Urinary bladder (tissue), 4 donors: ENCODE measurements at places on chromosomes 3 and 15. TPM values are rescaled to one million over a fixed set of nuclear protein-coding genes. Genes with fewer than 3 reads are reported as not detected.

DNA sequence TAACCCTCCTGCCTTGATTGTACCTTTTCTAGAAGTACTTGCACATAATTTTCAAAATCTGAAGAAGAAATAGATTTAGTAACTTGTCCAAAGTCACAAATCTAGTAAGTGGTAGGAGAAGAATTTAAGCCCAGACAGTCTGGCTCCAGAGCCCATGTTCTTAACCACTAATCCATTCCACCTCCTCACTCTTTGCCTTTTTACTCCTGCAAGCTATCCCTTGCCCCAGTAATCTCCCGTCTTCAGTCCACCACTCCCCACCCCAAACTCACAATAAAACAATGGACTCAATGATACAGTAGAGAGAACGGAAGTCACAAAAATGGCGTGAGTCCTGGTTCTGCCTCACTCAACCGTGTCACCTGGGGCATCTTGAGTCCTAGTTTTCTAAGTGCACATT lies 48.7 kb downstream of the SETMAR start:
- no peak for DNase-seq

GRCh38 chr15:78796510-78796909 lies 14.8 kb downstream of the ADAMTS7 start:
- DNase-seq, result no peak

DNA sequence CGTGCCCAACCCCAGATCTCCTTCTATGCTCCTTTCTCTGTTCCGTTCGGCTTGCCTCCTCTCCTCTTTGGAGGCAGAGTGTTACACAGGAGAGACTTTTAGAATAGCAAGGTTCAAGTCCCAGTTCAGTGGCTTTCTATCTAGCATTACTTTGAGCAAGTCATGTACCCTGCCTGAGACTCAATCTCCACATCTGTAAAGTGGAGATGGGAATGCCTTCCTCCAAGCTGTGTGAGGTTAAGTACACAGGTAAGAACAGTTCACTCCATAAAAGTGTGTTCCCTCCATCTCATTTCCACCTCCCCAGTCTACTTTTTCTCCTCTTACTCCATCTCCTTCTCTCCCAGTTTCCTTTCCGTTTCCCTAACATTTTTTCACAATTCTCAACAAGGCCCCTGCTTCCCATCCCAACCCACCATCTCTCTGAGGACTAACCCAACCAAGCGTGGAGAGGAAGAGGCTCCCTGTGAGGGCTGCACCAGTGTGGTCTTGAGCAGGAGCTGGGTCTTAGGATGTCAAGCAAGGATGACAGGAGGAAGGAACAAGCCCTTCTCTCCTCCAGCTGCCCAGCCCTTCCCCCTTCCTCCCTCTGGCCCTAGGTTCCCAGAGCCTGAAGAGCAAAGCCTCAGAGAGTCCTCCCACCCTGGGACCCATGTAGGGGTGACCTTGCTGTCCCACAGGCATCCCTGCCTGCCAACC lies 6.4 kb downstream of the ATP8B4 start:
- no peak for DNase-seq

- DNase-seq, result no peak
These were observed 256.0 kb upstream of the ZPLD1 start for GRCh38 chr3:102178817-102179216.

DNA sequence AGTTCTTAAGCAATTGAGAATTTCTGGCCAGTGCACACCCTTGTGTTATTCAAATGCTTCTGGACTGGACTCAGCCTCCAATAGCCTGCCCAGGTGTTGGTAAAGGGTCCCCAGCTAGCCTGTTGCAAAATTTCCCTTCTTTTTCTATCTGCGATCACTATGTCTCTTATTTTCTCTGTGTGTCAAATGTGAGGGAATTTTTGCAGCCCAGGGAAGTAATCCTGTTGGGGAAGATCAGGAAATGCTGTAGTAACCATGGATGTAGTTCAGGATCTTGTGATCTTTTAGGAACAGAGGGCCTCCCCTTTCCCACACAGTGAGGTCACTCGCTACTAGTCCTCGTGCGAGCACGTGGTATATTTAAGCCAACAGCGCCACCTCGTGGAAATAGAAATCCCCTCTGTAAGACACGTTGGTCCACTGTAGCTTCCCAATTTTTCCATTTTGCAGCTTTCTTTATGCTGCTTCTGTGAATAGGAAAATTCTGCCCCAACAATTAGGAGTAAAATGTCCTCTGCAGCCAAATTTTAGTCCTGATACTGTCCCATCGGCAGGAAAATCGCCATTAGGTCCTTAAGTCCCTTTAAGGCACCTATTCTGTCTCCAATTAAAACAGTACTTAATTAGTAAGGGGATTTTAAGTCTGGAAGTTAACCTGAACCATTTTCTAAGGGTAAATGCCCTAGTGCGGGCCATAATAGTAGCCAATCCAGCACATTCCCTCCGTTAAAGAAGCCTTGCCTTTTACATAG lies 4.0 kb upstream of the SMCO1 start:
- no peak for DNase-seq

DNA sequence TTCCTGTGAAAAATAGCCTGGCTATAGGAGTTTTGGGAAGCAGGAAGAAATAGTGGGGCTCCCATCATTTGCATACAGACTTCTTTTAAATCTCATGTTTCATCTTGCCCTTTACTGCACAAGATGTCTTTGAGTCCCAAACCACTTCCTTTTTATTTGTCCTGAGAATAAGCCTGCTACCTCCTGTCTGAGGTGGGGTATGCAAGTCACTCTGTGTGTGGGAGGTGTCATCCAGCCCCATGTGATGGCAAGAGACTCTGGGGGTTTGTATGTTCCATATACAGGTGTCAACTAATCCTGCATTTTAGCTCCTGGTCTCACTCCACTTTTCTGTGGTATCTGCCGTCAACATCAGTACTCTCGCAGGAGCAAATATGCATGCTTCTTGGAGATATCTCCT lies 102.0 kb downstream of the OTOL1 start:
- DNase-seq, result no peak

GRCh38 chr3:177190756-177191681 lies 6.3 kb downstream of the TBL1XR1 start:
- no peak for DNase-seq

- no peak for DNase-seq
These were observed 10.3 kb downstream of the GPR156 start for GRCh38 chr3:120274739-120275167.

GRCh38 chr3:12947504-12948369 lies 106.4 kb upstream of the RPL32 start:
- DNase-seq, result no peak

GRCh38 chr3:123328851-123329635 lies 119.8 kb downstream of the ADCY5 start:
- no peak for DNase-seq

DNA sequence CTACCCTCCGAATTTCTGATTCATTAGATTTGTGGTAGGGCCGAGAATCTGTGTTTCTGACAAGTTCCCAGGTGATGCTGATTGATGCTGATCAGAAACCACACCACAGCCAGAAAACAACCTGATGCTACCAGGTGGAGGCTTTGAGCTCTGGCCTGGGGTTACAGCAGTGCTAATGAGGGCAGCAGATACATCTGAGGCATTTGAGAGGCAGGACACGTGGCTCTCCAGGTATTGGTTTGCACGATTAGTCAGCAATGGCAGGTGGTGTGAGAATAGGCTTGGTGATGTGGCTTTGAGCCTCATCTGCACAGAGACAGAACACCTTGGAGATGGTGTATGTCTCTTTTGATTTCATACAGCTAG lies 78.8 kb upstream of the THBS1 start:
- DNase-seq, result no peak

GRCh38 chr3:126460381-126460780 lies 15.3 kb downstream of the ZXDC start:
- no peak for DNase-seq

DNA sequence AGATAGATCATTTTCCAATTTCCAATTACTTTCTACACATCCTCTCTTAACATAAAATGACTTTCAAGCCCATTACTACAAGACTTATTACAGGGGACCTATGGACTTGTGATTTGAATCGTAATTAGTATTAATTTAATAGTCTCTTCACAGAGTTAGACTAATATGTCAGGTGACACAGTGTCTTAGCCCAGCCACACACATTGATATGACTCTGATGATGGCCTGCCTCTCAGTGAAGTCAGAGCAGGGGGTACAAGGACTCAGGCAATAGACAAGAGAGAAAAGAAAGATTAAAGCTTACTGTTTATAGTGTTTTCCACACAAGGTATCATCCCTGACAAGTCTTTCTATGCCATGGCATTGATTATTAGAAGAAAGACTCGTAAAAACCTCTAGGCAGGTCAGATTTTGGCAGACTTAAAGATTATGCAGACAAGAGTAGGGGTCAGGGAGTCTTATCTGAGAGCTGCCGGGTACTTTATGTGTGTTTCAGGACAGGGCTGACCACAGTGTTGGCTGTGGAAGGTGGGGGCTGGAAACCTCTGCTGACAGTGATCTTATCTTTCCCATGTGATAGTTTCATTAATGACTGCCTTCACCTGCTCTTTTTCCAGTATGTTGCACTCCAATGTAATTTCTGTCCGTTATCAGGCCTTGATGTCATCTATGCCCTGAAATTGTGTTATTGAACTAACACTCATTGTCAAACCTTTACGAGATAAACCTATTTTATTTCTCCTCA lies 50.1 kb downstream of the B3GALNT1 start:
- no peak for DNase-seq

GRCh38 chr15:76196269-76197231 lies 114.7 kb downstream of the ETFA start:
- DNase-seq, result peak; percentile 59

DNA sequence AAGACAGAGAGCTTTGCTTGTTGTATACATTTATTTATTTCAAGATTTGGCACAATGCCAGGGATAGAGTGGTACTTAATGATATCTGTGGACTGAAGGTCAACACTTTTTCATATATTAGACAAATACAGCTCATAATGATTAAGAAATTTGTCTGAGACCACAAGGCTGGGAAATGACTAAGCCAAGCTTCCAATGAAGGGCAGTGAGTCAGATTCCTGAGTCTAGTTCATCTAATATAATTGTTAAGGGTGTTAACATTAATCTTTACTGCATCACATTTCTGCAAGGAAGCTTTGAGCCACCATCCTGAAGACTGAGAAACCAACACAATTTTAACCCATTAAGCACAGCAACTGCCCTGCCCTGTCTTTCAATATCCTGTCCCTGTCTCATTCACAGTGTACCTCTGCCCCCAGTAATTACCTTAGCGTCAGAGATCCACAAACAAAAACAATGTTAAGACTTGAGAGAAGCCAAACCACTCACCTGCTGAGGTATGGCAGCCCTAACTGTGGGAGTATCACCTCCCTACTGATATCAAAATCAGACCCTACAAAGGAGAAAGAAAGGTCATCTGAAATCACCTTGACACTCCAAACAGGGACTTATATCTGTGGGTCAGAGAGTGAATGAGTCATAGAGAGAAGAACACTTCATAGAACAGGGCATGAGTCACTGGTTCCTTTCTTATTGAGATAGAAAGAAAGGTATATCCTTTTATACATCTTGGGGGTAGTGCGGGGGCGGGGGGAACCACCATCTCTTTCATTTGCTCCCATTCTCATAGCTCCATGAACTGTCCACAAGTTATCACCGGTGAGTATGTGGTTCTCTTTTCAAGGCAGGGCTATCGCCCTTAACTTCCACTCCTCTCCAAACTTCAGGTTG lies 74.7 kb downstream of the MAGI1 start:
- DNase-seq, result no peak

DNA sequence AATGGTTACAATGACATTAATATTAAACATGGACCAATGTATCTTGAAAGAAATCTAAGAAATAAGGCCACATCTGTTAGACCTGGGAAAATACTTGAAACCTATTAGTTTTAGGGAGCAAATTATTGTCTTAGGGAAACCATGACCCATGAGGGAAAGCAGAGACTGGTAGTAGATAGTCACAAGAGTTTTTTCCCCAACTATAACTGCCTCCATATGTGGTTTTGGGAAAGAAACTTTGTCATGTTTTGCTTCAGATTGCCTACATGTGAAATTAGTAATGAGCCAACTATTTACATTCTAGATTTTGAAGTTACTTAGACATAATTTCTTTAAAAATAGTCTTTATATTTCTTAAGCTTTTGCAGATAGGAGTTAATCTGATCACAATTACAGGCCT lies 474.9 kb downstream of the ROBO2 start:
- DNase-seq, result no peak

DNA sequence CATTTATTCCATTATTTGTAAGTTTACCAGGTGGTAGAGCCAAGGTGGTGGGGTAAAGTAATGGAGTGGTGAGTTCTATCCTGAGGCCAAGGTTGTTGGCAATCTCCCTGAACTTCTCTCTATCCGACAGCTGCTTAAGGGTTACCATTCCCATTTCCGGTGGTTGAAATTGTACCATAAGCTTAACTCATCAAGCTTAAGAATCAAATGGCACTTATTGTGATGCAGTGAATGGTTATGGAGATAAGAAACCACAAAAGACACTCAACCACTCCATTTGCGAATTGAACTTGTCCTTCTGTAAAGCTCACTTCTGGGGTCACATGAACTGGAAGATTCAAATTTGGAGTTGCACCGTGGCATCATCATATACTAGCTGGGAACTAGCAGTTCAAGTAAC lies 287.4 kb upstream of the SLCO3A1 start:
- no peak for DNase-seq

DNA sequence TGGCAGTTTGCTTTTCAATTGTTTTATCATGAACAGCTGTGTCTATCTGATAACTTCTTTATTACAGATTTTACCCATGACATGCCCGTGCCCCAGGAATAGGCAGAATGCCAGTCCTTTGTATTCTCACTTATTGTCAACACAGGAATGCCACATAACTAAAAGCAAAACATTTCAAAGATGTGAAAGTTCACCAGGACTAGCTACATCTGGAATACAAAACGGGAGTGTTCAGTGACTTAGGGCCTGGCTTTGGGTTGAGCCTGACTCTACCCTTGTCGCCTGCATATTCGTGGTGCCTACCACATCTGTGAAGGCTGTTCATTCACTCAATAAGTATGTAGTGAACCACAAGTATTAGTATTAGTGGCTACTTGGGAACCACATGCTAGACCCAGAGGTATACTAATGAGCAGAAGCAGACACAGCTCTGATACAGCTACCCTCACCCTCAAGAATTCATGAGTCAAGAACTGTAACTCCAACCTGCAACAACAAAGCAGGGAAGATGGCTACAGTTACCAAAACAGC lies 2.9 kb downstream of the TNFSF10 start:
- DNase-seq, result no peak

- peak; percentile 77 for DNase-seq
These were observed 16.4 kb upstream of the ZNF609 start for GRCh38 chr15:64443747-64444621.

GRCh38 chr15:42032376-42033213 lies 11.8 kb upstream of the PLA2G4E start:
- no peak for DNase-seq

- DNase-seq, result no peak
These were observed 5.9 kb upstream of the MORF4L1 start for GRCh38 chr15:78866803-78867202.

The P2RY1 gene
- 23.7 TPM for total RNA-seq

The CLDN1 gene
- total RNA-seq, result 13.2 TPM

The PLA2G4F gene
- total RNA-seq, result 3.1 TPM

The SLC7A14 gene
- 1.8 TPM for total RNA-seq

The C3orf20 gene
- total RNA-seq, result 0.26 TPM

The ERICH6 gene
- 0.21 TPM for total RNA-seq

The SIDT1 gene
- total RNA-seq, result 25.7 TPM

The TRMT10C gene
- total RNA-seq, result 32.5 TPM

The CCDC13 gene
- 1.1 TPM for total RNA-seq

The MAP3K13 gene
- total RNA-seq, result 33.5 TPM
